Choroid plexus epithelial cell (primary cell): ENCODE measurements at places on chromosomes 6 and 20.

DNA sequence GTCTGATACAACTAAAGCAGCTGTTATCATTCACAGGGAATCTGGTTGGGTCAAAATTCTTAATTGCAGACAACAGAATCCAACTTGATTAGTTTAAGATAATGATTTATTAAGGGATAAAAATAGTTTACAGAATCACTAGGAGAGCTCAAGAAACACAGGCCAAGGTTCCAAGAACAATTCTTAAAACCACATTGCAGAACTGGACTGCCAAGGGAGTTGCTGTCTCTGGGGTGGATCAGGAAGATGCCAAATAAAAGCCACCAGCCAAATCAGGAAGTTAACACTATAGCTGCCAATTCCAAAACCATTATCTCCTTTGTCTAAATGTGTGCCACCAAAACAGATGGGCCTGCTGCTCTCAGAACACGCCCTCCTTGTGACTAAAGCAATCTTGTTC lies 53.7 kb downstream of the NUDT3 start:
- DNase-seq = no peak

GRCh38 chr20:16639027-16639941 lies 66.0 kb upstream of the KIF16B start:
- DNase-seq = no peak

DNA sequence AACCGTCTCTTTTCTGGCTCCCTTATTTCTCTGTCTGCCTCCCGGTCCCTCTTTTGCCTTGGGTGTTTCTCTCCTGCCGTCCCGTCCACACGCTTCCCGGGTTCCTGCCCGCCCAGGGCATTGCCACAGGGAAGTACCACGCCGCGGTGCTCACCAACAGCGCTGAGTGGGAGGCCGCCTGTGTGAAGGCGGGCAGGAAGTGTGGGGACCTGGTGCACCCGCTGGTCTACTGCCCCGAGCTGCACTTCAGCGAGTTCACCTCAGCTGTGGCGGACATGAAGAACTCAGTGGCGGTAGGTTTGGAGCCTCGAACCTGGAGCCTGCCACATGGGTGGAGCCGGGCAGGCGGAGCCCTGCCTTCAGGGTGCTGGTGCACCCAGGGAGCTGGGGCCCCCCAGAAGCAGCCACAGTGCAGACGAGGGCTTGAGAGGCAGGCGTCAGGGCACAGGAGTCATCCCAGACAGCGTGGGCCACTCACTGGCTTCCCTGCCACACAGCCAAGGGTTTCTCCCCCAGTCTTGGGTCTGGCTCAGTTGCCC lies 21.3 kb downstream of the NPEPL1 start:
- no peak for DNase-seq

- DNase-seq = no peak
Measured at GRCh38 chr6:20279051-20279450, 66.8 kb upstream of the MBOAT1 start.

DNA sequence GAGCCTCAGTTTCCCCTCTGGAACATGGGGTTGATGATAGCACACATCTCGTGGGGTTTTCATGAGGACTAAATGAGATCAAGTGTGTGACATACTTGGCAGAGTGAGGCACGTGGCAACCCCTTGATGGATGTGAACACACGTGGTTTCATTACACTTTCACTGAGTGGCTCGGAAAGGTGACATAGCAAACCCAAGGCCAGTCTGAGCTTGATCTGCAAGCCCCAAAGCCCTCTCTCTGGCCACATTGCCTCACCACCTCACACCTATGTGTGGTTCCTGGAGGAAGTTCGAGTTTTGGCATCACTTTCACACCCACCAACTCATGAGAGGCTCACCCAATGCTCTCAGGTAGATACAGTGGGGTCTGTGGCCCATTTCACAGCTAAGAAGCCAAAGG lies 60.0 kb downstream of the CPNE5 start:
- DNase-seq = no peak
